ENCODE measurements at places on chromosomes 7 and 10.

DNA sequence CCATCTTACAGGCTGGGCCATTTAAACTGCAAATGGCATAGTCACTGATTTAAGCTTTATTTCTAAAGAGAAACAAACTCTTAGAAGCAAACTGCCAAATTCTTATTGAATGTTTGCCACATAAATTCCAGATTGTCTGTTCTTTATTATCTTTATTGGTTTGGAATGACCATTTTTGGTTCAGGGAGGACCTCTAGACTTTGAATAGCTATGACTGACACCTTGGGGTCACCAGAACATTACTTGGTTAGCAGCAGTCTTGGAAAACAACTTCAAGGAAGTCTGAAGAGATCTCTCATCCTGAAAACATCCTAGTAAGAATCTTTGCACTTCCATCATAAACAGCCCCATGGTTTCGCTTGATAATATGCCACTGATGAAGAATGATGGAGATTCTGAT, 197.1 kb downstream of the SUGCT start:
- no peak for DNase-seq

- DNase-seq, result no peak
These were observed 59.3 kb downstream of the ATXN7L1 start for GRCh38 chr7:105816954-105817615.

GRCh38 chr10:50407076-50407801, 155.9 kb upstream of the ASAH2 start:
- DNase-seq, result no peak

GRCh38 chr10:97259119-97259518, 33.3 kb downstream of the ARHGAP19 start:
- DNase-seq, result no peak

DNA sequence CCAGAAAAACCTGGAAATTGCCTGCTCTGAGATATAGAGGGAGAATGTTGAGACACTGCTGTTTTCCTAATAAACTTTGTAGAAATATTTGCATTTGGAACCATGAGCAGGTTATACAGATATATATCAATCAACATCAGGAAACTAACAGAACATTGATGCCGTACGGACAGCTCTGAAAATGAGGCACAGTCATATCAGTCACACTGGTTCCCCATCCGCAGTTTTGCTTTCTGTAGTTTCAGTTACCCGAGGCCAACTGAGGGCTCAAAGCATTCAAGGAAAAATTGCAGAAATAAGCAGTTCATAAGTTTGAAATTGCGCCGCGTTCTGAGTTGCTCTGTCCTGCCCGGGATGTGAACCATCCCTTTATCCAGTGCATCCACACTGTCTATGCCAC, 137.9 kb downstream of the KLF6 start:
- no peak for DNase-seq

DNA sequence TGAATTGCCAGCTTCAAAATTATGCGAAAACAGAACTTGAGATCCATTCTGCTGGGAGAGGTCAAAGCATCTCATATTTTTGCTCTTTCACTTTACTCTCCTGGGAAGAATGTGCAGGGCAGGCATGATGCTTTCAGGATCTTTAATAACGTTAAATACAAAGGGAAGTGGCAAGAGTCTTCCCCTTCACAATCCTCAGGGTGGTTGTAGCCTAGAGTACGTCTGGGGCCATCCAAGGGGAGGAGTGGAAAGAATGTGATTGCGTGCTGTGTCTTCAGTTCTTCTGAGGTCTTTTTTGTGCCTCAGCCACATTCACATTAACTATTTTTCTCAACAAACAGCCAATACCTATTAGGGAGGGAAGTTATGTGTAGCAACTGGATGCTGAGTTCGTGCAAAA, 207.3 kb downstream of the HGF start:
- DNase-seq, result no peak

DNA sequence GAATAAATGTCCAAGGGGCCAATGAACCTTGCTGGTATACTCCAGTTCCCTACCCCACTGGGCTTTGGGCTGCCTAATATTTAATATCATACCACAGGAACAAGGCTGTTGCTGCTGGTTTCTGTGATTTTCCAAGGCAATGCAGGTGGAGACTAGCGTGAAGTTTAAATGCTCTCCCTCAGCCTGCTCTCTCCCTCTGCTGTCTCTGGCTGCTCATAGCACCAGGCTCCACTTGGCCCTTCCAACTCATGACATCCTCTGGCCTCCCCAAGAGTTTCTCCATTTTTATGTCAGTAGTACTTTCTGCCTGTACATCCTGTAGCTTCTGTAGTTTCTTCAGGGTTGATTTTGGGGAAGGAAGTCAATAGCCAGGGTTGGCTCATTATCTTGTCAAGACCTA, 103.5 kb downstream of the LHFPL3 start:
- DNase-seq, result no peak

GRCh38 chr7:22622116-22622785, 104.7 kb upstream of the IL6 start:
- DNase-seq, result no peak

DNA sequence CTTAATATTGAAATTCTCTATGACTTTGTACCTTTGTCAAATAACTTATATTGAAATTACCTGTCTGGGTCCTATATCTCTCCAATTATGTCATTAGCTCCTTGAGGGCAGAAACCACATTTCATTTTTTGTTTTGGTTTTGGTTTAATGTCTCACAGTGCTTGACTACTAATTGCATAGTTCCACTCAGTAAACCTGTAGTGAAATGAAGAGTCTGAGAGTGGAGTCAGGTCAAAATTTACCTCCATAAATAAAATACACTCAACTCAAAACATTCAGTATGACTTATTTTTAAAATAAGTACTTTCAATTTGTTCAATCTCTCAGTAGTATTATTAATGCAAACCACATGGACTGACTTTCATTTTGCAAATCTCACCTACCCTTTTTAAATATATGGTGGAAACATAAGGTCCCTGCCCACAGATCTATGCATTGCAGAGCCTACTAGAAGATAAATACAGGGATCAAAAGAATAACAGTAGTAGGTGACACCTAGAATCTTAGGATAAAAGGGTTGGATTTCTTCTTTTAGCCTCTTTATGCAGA, 32.5 kb downstream of the PDE1C start:
- DNase-seq, result no peak

GRCh38 chr10:76874176-76874575, 763.4 kb downstream of the KCNMA1 start:
- no peak for DNase-seq

DNA sequence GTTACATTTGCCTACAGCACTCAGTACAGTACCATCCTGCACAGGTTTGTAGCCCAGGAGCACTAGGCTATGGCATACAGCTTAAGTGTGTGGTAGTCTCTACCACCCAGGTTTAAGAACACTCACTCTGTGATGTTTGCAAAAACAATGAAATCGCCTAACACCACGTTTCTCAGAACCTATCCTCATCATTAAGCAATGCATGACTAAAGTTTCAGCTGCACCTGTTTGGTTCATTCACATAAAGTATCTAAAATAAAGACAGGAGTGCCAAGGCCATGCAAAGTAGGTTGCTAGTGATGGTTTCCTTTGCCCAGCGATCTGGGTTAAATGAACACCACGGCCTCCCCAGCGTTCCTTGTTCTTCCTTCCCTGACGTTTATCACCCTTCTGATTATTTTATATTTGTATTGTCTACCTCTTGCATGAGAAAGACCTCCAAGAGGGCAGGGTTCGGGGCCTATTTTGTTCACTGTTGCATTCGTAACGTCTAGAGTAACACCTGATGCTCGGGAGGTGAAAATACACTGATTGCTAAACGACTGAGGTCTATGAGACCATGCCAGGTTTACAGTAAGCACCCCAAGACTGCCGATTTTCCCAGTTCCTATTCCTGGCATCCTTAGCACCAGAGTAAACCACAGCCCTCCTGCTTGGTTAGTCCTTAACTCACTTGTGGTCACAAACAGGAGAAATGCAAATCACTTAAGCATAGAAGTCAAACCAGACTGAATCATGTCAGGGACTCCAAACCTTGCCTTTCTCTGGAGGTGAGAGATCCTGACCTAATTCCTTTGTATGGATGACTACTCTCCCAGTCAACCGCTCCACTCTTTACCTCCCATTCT, 204.1 kb upstream of the NFE2L3 start:
- DNase-seq, result no peak

GRCh38 chr7:9718071-9718661, 1255.5 kb upstream of the PHF14 start:
- no peak for DNase-seq

GRCh38 chr10:17075533-17076359, 53.9 kb downstream of the CUBN start:
- DNase-seq, result no peak

DNA sequence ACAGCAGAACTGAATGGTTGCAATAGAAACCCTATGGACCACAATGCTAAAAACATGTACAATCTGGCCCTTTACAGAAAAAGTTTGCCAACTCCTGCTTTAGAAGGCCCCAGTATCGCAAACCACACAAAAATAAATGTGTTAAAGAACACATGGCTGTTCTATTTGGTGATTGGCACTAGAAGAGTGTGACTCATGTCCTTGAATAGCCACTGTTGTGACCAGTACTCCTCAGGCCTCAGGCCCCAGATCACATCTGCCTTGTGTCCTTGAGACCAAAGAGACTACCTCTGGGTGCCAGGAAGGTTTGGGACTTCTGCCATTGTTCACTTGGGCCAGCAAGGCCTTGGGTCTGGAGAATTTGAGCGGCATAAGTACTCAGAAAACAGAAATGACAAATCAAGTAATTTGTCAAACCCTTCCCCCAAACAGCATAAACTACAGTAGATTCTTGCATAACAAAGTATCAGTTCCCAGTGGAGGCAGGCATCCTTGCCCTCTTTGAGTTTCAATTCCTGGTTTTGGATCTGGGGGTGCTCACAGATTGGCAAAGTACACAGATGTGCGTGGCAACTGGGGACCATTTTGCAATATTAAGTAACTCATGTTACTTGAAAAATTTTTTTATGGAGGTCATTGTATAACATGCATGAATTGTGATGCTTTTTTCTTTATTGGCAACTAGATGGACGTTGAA, 50.2 kb downstream of the MTURN start:
- no peak for DNase-seq

DNA sequence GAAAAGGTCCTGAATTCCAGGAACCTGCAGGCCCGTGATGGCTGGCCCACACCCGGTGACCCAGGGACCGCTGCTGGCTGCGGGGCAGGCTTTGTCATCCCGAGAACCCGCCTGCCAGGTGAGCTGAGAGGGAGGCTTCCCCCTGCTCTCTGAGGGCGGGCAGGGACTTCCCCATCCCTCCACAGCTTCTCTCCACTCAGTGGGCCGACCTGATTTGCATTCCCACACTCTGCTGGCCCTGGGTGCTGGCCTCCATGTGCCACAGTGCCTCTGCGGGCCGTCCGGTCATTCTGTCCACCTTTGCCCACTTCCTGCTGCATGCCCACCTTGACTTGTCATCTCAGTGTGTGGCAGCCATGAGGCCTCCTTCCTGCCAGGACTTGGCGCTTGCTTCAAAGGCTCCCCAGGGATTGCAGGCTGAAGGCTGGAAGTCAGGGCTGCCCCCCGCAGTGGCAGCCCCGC, 35.3 kb downstream of the PALD1 start:
- DNase-seq, result peak; percentile 63

- no peak for DNase-seq
These were observed 18.4 kb downstream of the IFT22 start for GRCh38 chr7:101303102-101303701.

DNA sequence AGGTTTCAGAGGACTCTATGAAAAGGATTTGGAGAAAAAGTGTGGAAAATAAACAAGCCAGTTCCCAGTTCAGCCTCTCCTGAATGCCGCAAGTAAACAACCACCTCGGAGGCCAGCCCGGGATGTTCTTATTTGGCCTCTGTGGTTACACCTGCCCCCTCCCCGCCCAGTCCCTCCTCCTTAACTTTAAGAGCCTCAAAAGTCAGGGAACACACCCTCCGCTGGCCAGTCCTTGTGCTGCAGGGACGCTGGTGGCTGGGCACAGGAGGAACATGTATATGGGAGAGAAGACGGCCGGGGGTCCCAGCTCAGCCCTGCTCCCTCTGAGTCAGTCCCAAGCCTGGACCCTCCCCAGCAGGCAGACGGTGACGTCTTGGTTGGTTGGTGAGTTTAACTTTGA, 6.1 kb downstream of the CHST3 start:
- no peak for DNase-seq

DNA sequence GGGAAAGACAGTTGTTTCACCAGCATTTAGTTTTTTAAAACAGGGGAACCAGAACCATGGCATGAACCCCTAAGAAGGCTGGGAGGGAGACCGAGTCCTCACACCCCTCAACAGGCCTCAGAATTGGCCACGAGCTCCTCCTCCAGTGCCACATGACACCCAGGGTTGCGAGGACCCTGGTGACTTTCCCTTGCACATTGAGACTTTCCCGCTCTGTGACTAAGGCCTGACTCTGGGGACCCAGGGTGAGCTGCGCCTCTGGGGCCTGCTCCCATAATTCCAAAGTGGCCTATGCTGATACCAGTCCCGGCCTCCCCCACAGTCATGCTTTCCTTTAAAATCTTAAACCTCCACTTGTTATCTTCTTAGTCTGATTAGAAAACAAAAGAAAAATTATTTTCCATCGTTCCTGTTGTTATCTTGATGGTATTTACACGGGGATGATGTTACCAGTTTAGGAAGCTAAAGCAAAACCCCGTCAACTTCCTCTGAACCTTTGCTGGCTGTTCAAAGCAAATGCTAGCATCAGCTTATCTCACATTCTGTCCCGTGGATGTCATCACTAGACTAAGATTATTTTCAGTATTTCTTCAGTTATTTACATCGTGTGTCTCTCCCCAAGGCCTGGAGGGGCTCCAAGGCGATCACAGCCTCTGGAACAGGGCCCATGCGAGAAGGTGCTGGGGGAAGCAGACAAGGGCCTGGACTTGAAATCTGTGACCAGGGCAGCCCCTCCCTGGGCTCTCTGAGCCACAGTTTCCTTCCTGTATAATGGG, 42.1 kb downstream of the FAM53B start:
- no peak for DNase-seq

DNA sequence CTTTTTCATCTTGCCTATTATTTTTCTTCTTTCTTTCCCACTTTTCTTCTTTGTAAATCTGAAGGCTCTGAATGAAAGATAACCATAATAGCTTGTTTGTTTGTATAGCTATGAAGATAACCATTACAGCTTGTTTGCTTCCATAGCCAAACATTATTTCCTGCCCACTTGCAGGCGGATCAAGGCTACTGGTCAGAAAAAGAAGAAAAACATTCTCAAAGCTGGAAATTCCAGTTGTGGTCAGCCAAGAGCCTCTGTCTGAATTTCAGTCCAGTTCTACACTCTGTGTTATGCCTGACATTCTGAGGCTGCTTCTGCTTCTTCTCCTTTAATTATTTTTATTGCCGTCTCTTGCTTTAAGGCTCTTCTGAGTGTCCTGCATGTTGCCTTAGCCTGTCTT, 48.9 kb downstream of the TMEM178B start:
- no peak for DNase-seq

- DNase-seq, result no peak
These were observed 126.4 kb upstream of the CCDC6 start for GRCh38 chr10:60032723-60033122.

DNA sequence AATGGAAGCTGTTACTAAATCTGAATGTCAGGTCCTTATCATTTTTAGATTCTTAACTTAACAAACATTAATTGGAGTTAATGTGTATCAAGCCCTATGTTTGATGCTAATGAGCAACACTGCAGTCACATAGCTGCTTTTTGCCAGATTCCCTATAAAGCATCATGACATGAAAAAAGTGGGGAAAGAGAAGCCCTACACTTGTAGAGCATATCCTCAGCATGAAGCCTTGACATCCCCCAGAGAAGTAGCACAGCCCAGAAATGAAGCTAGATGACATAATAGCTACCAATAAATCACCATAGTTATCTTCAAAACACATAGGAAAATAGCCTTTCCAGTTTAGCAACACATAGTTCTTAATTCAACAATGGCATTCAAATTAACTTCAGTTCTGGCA, 49.2 kb upstream of the CDK1 start:
- DNase-seq, result no peak

GRCh38 chr7:105790996-105791395, 85.4 kb downstream of the ATXN7L1 start:
- no peak for DNase-seq

Data from activated CD8-positive, alpha-beta memory T cell treated with anti-CD3 and anti-CD28 coated beads, Interleukin-2, amount 50 U/mL, for 48 hours (primary cell).